SK-N-DZ (cell line): ENCODE measurements at places on chromosomes 4 and X.

DNA sequence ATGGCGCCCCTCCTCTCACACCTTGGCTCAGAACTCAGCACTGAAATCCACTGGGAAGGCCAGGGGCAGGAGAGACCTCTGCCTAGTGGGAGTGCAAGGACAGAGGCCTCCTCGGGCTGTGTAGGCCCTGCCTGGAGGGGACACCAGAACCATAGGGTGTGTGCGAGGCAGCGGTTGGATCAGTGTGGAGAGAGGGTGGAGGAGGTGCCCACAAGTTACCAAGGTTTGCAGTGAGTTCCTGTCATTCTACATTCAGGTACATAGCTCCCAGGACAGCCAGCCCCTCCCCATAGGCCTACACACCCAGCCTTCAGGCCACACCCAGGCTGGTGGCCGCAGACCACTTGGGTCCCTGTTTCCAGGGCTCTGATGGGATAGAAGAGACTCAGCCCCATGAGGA, 19.2 kb upstream of the SPON2 start:
- no peak for DNase-seq

DNA sequence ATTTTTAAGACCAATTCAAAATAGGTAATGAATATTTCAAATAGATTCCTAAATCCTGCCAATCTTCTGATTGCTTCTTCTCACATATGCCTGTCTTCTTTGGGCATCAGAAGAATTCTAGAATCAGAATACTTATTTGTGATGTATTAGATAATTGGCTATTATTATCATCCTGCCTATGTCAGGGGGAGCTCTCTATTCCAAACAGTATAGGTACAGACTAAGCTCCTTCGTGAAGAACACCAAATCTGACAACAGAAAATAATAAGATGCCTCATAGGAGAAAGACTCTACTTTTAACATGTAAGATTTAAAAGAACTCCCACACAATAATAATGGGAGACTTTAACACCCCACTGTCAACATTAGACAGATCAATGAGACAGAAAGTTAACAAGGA, at the start of gene IQCM:
Gene IQCM, minus strand, starts transcription at position 101 of the 400 bp plus-strand sequence. CDS start 73,152 bp downstream, outside the sequence.
- DNase-seq: no peak

- no peak for DNase-seq
Observed at GRCh38 chr4:4901877-4902276, 42.4 kb downstream of the MSX1 start.

- DNase-seq: no peak
Observed at GRCh38 chrX:10988653-10989052, 122.5 kb upstream of the HCCS start.

DNA sequence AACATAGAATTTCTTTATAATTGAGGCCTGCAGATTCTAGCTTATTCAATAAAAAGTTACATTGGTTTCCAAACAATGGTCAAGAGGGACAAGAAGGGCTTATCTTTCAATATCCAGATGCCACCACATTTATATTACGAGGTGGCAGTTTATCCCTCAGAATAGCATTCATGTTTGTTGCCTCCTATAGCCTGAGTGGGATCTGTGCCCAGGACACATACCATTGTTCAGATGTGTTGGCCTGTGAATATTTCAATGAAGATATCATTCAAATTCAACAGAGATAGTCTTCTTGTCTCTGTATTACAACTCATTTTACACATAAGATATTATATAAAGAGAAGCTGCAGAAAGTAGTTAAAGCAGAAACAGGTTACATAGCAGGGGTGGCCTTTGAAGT, 20.5 kb downstream of the GLRB start:
- DNase-seq: no peak
